ENCODE measurements at places on chromosomes 6 and 20.

DNA sequence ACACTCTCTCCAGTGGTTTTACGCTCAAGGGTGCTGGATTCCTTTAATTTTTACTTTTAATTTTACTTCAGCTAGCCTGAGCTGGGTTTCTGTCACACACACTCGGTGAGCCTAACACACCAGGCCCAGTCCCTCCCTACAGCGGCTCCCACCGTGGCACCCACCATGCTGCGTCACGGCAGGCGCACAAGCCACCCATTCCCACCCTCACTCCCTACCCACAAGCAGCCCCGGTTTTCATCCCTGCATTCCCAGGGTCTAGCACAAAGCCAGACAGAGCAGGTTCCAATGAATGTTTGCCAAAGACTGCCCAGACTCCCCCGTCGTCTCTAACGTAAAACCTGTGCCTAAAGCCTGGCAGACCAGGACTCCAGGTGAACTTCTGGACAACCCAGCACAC, 50.3 kb downstream of the MYH7B start:
- peak; percentile 34 for DNase-seq

- DNase-seq: no peak
These were observed 58.5 kb downstream of the CDK19 start for GRCh38 chr6:110756817-110757216.

DNA sequence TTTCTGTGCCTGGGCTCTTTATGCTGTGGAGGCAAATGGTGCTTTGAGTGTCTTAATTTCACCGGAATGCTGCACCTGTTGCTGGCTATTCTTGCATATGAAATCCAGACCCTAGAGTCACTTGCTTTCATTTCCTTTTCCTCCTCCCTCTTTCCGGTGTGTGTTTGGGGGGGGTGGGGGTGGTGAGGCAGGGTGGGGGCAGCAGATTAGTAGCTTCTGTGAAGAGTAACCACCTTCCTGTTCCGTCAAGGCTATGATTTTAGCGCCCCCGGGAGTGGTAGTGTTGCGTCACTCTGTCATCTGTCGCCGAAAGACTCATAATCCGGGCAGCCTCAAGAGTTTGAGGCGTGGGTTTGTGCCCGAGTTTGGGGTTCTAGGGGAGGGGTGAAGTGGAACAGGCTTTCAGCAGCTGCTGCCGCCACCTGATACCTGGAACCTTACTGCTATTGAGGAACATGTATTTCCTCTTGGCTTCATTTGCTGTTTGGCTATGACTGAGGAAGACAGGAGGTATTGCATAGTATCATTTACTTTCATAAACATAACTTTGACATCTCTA, 49.1 kb downstream of the UTRN start:
- DNase-seq: no peak

DNA sequence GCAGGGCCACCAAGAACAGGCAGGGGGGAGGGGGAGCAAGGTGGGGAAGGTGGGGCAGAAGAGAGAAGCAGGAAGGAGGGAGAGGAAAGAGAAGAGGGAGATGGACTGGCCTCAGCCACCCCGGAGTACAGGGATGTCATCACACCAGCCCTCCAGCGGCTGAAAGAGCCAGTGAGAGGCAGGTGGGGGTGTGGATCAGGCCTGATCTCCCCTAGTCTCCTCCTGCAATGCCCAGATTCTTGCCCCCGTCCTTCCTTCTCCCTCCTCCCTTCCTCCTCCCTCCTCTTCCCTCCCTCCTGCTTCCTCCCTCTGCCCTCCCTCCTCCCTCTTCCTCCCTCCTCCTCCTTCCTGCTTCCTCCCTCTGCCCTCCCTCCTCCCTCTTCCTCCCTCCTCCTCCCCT, 61.5 kb downstream of the YTHDF1 start:
- DNase-seq: no peak

- DNase-seq: no peak
These were observed 61.6 kb downstream of the TTI1 start for GRCh38 chr20:37971561-37972127.

- peak; percentile 41 for DNase-seq
These were observed 807 bp downstream of the LKAAEAR1 start for GRCh38 chr20:64083378-64083803.

DNA sequence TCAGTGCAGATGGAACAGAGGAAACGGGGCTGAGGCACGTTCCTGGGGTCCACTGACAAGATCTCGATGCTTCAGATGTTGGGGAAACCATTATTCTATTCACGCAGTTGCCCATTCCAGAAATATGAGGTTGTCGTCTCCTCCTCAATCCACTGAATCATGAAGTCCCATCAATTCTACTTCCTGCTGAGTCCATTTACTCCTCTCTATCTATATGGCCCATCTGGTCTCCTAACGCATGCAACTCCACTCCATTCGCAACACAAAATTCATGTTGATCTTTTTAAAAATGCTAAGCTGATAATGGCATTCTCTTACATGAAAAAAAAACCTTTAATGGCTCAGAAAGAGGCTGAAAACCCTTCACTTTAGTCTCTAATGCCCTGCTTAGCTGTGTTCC, 37.5 kb downstream of the MAP3K5 start:
- DNase-seq: no peak

- no peak for DNase-seq
These were observed 1.8 kb downstream of the SEC63 start for GRCh38 chr6:107956181-107956580.

GRCh38 chr6:86412057-86412456, 525.3 kb upstream of the HTR1E start:
- DNase-seq: no peak

DNA sequence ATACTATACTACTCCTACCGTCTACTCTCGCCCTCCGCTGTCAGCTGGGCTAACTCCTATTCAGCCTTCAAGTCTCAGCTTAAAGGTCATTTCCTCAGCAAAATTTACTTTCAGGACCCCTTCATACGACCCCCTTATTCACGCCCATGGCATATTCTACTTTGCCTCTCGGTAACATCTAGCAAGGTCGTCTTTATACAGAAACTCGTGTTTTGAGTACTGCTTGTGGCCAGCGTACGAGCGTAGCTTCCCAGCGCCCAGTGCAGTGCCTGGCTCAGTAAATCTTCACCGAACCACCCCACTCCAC, 546 bp downstream of the CRNKL1 start:
- no peak for DNase-seq

DNA sequence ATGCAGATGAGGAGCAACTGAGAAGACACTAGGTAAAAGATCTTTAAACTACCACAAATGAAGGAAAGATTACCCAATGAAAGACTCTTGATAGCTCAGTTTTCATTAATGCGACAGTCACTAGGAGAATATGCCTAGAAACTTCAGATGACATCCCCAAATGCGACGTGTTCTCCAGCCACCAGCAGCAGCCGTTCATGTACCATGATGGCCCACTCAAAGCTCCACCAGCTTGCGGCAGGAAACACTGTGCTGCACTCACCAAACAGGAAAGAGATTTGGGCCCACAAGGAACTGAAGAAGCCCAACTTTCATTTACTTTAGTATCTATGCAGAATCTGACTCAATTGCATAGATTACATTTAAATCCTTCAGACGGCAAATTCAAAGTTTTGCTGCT, 7.5 kb downstream of the DIDO1 start:
- DNase-seq: no peak

GRCh38 chr6:79011940-79012339, 66.1 kb downstream of the PHIP start:
- DNase-seq: no peak

GRCh38 chr6:148508401-148509041, 165.9 kb downstream of the SASH1 start:
- no peak for DNase-seq

DNA sequence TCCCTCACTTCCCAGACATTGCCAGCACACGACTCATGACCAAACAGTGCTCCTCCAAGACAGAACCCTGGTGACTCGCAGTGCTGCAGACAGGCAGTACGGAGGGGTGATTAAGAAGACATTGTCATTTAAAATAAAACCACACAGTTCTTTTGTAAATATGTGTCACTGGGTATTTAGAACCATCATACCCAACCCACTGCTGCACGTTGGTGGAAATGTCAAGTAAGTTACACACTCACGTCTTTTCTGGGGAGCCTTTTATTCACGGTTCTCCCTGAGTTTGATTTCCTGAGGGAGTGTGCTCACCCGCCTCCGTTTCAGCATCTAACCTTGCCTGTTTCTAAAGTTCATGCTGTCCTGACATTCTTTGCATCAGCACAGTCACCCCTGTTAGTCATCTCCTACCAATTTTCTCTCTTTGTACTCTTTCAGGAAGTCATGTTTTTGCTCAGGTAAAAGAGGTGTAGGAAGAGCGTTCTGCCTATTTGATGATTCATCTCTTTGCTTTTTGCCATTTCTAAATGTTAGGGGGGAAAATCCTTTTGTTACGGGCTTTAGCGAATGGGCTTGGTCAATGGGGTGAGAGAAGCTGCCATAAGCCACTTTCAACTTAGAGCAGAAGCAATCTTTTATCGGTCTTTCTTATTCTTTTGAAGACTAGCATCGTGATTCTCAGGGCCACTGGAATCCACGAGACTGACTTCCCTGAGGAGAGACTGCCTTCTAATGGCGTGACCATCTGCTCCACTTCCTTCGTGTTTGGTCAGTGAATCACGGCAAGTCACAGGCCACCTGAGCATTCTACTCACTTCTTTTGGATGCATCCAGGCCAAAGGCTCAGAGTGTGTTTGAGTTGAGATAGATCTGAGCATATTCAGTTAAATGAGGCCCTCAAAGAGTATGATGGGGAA, 512.8 kb upstream of the JARID2 start:
- no peak for DNase-seq

DNA sequence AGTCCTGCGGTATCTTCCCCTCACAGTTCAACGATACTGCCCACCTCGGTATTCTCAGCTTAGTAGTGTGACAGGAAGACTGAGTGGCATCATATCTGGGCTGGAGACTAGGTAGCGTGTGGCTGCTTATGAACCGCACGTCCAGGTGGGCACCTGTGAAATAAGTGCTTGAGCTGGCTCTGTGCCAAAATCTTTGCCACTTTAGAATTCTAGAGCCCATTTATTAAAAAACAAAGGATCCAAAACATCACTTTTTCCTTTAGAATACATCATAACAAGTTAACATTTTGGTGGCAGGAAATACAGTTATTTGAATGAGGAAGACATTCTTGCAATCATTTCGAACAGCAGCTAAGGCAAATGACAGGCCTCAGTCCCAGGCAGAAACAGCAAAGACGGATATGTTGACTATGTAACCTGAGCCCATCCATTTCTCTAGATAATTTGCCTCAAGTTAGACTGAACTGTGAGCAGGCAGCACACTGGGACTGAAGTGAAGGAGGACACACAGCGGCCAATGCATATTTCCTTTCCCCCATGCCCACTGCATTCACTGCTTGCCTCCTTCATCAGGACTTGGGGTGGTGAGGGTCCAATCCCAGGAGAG, 136.6 kb downstream of the GMDS start:
- DNase-seq: no peak

GRCh38 chr6:113971741-113972140, 793 bp upstream of the HDAC2 start:
- DNase-seq: no peak

- DNase-seq: no peak
These were observed 39.1 kb upstream of the BEND6 start for GRCh38 chr6:56915832-56916231.

GRCh38 chr20:53990768-53991450, 79.5 kb downstream of the BCAS1 start:
- no peak for DNase-seq

DNA sequence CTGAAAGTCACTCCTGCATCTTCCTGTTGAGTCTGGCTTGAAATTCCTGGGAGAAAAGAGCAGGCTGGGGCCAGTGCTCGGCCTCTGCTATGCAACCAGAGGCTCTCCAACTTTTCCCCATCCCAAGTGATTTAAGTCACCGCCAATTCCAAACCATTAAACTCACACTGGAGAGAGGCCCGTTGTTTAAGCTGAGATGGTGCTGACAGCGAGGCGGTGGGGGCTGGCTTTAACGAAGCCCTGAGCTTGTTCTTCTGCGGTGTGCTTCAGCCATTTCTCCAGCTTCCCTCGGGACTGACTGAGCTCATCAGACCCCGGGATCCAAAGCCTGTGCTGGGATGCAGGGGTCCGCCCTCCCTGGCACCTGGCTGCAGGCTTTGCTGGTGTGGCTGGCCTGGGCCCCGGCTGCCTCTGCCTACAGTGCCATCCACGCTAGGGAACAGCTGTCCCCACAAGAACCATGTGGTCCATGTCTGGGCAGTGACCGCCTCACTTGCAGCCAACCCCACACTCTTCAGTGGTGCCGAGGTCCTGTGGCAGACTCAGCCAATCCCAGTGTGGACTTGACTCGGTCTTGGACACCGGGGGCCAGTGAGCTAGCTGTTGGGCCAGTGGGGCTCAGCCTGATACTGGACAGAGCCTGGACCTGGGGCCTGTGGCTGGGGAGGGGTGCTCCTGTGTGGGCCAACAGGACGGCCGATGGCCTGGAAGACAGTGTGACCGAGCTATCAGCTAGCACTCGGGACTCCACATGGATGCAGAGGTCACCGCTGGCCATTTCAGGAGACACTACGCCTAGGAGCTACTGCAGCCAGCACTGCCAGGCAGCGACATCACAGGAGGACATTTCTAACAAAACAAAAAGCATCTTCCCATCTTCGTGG, 21.2 kb downstream of the RAMACL start:
- no peak for DNase-seq

DNA sequence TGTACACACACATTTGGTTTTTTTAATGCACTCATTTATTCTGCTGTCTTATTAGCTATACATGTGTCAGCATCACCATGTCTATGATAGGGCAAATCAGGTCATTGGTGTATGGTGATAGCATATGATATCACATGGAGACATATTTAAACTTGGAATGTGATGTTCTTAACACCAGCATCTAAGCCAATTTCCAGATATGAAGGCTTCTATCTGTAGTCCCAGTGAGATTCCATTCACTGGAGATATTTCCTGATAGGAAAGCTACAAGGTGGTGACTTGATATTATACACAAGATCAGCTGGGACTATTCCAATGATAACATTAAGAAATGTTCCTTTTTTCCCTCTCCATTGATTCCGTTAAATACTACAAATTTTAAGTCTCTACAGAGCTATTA, 89.3 kb downstream of the TASP1 start:
- DNase-seq: no peak

DNA sequence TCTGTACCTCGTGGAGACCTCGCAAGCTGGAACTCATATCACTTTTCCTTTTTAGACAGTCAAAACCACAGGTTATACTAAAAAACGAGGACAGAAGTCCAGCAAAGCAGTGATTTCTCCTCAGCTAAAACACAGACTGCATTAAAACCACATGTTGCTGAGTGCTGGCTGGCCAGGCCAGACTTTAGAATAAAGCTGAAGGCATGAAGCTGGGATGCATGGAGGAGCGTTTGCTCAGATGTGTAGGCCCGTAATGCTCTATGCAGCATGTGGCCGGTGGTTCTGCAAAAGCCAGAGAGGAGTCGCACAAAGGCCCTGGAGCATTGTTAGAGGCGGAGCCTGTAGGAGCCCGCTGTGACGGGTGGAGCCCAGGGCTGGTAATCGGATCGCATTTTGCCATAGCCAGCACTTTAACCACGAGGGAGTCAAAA, 83.6 kb downstream of the SMOC2 start:
- no peak for DNase-seq

GRCh38 chr20:11429889-11430519, 487.7 kb upstream of the BTBD3 start:
- DNase-seq: no peak

Data from breast epithelium (tissue), 4 donors.